GM23248 (cell line): ENCODE measurements at places on chromosomes 3 and 15.

- no peak for DNase-seq
These were observed 314.8 kb downstream of the BCHE start for GRCh38 chr3:165522386-165522785.

- DNase-seq, result no peak
These were observed 3.3 kb downstream of the PPP4R2 start for GRCh38 chr3:72999951-73000350.

- DNase-seq, result no peak
These were observed 21.9 kb downstream of the IDH3A start for GRCh38 chr15:78170848-78171773.

- DNase-seq, result no peak
These were observed 20.1 kb downstream of the C3orf80 start for GRCh38 chr3:160245261-160245800.

GRCh38 chr3:23422517-23422851, 219.4 kb downstream of the UBE2E2 start:
- DNase-seq, result no peak

GRCh38 chr15:80988148-80988796, 1.3 kb downstream of the MESD start:
- no peak for DNase-seq

DNA sequence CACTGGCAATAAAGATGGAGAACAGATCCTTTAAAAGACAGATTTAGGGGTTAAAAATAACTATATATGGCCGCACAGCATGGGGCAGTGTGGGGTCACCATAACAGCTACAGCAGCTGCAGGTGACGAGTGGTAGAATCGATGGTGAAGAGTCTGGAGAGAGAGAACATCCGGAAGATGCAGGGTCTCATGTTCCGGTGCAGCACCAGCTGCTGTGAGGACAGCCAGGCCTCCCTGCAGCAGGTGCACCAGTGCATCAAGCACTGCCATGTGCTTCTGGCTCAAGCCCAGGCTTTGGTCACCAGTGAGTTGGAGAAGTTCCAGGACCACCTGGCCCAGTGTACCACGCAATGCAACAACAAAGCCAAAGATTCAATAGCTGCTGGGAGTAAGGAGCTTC, 93.7 kb upstream of the IMPG2 start:
- no peak for DNase-seq

DNA sequence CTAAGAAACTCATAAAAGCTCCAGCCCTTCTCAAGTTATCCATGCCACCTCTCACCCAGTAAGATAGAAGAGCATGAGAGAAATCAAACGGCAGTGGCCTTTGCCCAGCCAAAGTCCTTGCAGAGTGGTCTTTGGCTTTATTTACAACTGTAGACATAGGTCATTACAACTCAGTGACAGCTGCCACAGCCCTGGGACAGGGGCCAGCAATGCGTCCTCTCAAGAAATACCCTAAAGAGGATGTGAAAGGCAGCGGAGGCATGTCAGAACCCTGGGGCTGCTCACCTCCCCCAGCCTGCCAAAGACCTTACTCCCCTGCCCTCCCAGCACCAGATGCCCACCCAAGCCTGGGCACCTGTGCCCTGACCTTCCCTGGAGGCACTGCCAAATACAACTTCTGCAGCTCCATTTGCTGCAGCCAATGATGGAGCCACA, 6.3 kb downstream of the ACAA1 start:
- no peak for DNase-seq

DNA sequence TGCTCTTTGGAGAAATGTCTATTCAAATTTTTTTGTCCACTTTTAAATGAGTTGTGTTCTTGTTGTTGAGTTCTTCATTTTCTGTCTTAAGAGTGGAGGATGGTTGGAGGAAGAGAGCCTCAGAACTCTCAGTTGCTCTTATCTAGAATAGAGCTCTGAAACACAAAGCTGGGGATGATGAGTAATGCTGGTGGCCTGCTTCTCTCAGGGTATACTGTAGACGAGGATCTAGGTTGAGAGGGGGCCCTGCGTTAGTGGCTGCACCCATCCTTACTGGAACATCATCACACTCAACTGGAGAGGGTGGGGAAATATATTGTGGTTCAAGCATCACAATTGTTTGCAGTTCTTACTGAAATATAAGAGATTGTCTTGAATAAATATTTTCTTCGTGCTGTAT, 1.8 kb downstream of the SPTSSB start:
- DNase-seq, result no peak

DNA sequence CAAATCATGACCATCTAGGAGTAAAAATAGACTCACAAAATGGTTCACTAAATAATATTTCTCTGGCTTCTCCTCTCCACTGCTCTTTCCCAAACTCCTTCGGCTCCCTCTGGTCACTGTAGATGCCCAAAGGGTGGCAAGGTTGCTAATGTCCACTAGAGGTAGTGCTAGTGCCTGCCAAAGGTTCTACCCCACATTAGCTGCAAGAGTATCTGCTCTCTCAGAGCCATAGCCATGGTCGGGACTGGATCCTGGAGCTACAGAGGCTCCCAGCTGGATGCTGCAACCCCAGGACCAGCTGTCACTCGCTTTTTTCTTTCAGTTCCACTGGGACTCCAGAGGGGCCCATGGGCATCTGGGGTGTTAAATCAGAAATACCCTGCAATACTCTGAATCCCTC, 8.5 kb downstream of the HTR3D start:
- peak; percentile 70 for DNase-seq

GRCh38 chr3:134838599-134838998, 43.5 kb downstream of the EPHB1 start:
- no peak for DNase-seq

GRCh38 chr3:169259134-169259533, 404.4 kb downstream of the MECOM start:
- no peak for DNase-seq

DNA sequence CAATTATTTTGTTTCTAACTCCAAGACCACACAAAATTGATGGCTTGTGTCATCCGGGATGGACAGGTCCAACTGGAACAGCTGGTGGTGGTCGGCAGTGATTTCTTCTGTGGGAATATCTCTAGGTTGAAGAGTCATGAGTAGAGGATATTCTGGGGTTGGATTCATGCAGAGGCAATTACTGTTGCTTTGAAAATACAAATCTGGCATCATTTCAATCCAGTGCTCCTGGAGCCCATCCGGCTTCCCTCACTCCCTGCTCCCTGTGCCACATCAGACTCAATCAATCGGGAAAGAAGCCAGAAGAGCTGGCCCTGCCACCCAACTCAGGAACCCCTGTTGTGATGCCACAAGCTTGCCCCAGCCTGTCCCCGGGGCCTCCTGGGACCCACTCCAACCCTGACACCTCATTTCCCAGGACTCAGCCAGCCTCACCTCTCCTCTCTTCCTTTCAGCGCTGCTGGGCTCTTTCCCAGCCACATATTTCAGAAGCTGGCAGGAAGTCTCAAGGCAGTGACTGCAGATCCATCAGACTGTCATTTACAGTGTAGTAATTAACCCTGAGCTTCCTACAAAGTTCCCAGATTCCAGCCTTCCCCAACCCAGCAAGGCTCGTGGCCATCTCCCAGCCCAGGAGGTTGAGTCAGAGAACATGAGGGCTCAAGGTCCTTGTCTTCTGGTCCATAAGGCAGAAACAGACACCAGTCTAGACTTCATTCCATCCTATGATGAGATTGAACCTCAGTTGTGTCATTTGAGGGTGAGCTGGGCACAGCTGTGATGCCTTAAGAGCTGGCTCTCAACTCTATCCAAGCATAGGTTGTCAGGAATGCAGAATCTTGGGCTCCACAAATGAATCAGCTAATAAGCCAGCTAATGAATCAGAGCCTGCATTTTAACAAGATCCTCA, 114.0 kb downstream of the FAM174B start:
- DNase-seq, result peak; percentile 72

DNA sequence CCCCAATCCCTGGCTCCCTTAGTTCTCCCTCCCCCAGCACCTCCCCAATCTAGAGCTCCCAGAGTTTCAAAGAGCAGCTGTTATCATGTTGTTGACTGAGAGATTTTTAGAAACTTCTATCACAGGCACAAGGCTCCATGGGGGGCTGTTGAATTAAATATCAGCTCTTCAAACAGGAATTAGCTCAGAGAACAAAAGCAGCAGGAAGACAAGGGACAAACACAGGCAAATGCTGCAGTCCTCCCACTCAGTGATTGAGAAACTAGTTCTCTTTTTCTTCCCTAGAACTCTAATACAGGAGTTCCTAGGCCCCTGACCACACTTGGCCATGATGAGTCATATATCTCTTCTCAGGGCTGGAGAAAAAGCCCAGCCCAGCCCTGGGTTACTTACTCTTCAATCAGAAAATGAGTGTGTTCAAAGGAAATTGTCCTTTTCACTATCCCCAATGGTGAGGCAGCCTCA, 262.1 kb downstream of the IGSF11 start:
- no peak for DNase-seq

GRCh38 chr15:63181648-63182047, 7.8 kb upstream of the RAB8B start:
- DNase-seq, result peak; percentile 38

DNA sequence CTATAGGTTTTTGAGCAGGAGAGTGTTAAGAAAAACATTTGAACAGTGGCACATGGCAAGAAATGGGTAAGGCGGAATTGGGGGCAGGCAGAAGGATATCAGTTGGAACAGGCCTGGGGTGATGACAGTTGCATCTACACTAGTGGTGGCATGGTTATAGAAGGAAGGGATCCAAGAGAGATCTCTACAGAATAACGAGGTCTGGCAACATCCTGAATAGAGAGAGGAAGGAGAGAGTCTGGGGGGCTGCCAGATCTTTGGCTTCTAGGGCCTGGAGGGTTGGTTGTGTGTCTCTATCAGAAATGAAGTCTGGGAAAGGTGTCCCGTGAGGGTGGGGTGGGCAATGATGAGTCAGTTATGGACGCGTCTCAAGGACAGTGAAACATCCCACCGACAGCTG, 26.3 kb downstream of the FSTL1 start:
- no peak for DNase-seq

- DNase-seq, result no peak
These were observed 231.5 kb upstream of the SETMAR start for GRCh38 chr3:4071481-4072184.
